Activated naive CD4-positive, alpha-beta T cell (primary cell): ENCODE measurements at places on chromosomes 2 and 18.

- DNase-seq: no peak
These were observed 201.6 kb downstream of the IKZF2 start for GRCh38 chr2:212949786-212950185.

DNA sequence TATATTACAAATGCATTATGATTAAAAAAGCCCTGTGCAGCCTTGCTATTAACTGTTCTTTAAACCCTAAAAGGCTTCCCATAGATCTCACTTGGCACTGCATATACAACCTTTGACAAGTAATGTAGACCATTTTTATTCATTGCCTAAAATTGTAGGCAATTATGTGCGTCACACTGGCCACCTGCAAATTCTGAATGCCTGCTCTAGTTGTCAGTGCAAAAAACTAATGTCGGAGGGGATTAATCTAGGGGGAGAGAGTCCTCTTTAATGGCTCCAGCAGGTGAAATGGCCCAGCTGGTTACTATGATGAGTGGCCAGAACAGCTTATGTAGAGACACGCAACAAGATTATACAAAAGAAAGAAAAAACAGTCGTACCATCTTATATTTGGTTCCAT is 123.2 kb downstream of the OLA1 start:
- DNase-seq: no peak

DNA sequence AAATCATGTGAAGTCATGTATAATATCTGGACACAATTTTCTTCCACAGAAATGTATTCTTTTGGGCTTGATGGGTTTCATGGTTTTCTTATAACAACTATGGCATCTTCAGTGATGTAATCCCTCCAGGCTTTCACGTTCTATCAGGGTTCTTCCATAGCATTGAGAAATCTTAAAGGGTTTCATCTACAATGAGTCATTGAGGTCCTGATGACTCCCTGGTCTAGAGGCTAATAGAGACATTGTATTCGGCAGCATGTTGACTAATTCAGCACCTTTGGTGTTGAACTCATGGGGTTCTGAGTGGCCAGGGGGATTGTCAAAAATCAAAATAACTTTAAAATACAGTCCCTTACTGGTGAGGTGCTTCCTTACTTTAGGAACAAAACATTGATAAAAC is 614.0 kb upstream of the CRIM1 start:
- DNase-seq: no peak

GRCh38 chr2:855177-855576 is 95.5 kb upstream of the SNTG2 start:
- no peak for DNase-seq

- DNase-seq: no peak
These were observed 154.0 kb upstream of the NFATC1 start for GRCh38 chr18:79241755-79242154.

DNA sequence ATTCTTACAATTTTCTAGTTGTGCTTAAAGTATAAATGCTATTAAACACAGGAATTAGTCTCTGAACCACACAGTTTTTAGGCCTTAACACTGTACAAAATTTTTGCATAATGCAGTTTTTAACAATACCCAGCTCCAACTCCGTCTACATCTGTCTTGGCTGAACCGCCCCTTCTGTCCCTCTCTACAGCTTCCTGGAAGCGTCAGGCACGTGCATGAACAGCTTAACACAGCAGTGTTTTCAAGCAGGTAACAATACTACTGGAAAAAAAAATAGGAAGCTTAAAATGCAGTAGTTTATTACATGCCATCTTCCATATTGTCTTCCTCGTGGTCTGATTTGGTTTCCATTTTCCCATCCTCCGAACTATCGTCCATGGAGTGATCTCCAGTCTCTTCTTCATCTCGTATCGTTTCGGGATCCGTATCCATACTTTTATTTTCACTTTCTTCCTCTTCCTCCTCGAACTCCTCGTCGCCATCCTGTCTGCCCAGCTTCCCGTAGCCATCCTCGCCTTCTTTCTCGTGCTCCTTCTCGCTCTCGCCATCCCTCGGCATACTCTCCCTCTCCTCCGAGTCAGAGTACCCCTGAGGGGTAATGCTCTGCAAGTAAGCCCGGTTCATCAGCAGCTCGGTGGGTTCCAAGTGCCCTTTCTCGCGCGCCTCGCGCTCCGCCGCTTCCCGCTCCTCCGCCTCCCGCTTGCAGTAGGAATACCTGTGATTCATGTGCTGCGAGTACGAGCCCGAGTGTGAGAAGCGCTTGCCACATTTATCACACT is 130.6 kb downstream of the ZEB2 start:
- DNase-seq: no peak

GRCh38 chr2:159595410-159596046 is 20.8 kb downstream of the BAZ2B start:
- DNase-seq: no peak

GRCh38 chr2:9142551-9143263 is 63.9 kb upstream of the ASAP2 start:
- DNase-seq: peak; percentile 64

DNA sequence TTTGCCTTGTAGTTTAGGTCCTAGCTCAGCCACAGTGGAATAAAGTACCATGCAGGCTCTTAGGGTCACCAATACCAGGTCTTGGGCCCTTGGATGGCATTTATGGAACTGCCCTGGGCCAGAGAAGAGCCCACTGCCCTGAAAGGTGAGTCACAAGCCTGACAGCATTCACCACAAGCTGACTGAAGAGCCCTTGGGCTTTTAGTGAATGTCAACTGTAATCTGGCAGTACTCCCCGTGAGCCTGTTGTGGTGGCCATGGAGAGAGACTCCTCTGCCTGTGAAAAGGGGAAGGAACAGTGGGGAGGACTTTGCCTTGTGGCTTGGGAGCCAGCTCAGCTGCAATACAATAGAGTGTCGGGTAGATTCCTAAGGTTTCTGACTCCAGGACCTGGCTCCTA is 1389.7 kb downstream of the DSC3 start:
- DNase-seq: no peak

DNA sequence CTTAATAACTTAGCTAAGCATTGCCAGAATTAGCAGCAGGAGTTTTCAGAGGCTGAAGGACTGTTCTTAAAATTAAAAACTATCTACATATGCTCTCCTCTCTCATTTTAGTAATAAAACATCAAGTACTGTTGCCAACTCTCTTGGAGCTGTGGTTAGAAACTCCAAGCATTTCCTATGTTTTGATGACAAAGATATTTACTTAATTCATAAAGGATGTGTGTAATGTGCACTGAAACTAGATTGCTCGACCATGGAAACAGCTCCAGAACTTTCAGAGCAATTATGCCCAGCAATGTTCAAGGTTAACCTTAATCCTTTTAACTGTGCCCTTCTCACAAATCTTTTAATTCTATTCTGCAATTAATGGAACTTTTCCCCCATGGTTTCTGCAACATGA is 8.4 kb downstream of the GRP start:
- no peak for DNase-seq

DNA sequence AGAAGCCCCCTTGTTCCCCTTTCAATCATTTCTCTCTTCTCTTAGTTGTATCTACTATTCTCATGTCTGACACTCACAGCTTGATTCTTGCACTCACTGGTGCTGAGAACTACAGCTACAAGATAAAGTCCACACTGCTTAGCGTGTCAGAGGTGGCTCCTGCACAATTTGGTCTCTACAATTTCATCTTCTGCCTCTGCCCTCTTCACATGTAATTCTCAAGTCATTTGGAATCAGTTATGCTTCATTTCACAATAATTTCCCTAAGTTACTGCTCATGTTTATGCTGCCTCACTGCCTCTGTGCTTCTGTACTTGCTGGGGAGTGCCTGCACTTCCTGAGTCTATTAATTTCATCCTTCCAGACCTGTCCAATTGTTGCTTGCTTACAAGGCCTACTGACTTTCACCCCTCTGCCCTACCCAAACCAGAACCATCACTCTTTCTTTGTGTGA is 11.6 kb upstream of the NAB1 start:
- DNase-seq: no peak

- no peak for DNase-seq
These were observed 17.5 kb upstream of the CEP192 start for GRCh38 chr18:12973562-12974213.

- no peak for DNase-seq
These were observed 13.3 kb downstream of the LYG2 start for GRCh38 chr2:99242151-99242550.

- no peak for DNase-seq
These were observed 919 bp upstream of the SCN2A start for GRCh38 chr2:165238295-165238694.

DNA sequence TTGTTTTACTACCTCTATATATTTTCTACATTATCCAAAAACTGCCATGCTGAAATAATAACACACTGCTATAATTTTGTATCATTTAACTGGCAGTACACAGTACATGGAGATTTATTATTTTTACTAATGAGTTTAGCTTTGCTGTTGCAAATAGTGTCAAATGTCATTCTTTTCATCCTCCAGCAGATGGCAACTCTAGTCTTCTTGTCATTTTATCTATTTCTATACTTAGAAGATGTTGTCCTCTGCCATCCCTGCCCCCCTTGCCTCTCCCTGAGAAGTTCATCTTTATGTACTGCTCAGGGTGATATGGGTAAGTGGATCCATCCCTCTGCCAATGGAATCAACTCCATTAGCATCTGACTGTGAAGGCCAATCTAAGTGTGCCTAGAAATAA is 21.7 kb upstream of the LRRTM1 start:
- no peak for DNase-seq

- DNase-seq: no peak
These were observed 129.7 kb downstream of the CCDC85A start for GRCh38 chr2:56313500-56313921.

GRCh38 chr2:9692456-9693195 is 61.8 kb upstream of the YWHAQ start:
- no peak for DNase-seq

DNA sequence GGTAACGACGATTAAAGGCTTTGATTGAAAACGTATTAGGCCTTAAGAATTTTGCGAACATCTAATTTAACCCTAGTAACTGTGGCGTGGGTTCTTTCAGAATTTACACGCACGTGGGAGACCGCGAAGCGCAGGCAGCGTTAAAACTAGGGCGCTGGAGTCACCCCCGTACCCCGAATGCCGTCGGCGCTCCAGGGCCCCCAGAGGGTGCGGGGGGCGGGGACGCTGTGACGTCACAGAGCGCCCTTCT is 673 bp upstream of the SMCHD1 start:
- DNase-seq: peak; percentile 70

- no peak for DNase-seq
These were observed 3.2 kb downstream of the TSHZ1 start for GRCh38 chr18:75213611-75214331.

DNA sequence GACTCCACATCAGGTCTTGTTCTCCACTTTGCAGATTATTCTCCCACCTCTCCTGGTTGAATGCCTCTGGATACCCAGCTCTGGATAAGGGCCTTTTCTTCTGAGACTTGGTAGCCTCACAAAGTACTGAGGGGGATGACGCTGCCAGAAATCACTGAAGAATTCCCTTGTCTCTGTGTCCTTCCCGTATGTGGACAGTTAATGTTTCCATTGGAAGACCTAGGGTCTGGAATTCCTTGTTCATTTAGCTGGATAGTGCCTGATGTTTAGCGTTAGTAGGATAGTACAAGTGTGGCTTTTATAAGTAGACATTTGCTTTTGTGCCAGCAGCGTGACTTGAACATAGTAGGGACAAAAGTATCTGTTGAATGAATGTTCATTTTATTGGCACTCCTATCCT is 76.9 kb downstream of the CLHC1 start:
- DNase-seq: no peak

DNA sequence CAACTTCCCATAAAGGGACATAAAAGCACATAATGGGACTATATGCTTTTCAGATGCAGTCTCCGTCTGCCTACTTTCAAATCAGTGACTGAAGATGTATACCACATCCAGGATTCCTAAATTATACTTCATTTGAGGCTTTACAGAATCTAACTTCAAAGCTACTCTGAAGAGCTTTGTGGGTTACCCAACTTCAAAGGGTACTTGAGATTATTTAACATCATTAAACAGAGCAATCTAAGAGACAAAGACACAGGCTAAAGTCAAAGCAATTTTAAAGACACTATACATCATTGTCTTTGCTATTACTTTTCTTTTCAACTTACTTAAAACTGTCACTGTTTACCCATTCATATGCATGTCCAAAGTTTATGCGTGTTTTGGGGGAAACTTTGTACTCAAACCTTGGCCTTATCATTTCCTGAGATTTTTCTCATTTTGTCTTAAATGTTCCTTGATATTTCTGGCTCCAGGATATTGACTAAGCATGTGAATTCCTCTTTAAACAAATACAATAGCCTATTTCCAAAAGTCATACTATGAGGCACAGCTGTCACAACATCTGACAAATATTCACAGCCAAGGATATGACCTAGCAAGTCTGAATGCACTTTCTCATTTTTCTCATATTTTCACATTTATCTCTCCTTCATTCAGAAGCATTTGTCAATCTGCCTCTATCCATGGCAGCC is 1985.1 kb upstream of the PIK3C3 start:
- no peak for DNase-seq
